ENCODE measurements at places on chromosomes 4 and X.

DNA sequence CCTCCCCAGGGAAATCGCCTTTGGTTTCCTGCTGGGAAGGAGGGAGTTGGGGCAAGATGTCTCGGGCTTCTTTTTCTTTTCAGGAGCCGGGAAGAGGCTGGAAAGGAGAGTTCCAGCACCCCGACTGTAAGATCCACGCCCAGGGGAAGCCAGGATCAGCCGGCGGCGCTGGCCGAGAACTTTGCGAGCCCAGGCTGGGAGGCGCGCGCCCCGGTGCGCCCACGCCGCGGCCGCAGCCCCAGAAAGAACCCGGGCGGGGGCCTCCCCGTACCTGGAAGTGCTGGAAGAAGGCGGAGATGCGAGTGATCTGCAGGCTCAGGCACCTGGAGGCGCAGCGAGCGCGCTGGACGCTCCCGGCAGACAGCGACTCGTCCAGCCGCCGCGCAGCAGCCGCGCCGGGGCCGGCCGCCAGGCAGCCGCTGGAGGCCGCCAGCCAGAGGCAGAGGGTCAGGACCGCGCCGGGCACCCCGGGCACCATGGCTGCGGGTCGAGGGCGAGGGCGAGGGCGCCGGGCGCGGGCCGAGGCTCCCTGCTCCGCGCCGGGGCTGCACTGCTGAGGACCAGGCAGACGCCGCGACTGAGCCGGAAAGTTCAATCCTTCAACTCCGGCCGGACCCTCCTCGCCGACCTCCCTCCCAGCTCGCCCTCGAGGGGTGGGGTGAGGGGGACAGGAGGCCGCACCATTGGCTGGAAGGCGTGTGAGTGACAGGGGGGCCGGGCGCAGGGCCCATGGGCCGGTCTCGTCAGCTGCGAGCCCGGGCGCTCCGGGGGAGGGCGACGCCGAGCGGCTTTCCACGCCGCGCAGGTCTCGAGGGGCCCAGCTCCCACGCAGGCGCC lies at the start of gene ANOS1:
Gene ANOS1, minus strand, starts transcription at position 579 of the 837 bp plus-strand sequence. Its CDS starts 101 bp downstream, at position 478.
- peak; percentile 63 for DNase-seq

DNA sequence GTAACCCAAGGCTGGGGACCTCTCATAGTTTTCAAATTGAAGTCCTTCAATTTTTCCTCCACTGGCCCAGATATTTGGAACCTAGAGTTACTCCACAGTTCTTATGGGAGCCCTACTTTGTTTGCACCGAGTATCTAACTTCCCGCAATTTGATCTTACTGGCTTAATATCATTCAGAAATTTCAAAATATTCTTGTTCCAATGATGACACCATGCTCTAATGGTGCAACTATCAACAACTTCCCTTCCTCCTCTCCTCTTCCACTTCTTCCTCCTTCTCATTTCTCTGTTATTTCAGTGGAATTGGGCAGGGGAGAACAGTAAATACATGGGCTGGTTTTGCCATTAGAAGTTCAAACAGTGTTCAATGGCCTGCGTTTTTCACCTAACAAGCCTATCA lies 20.2 kb downstream of the PDCL2 start:
- no peak for DNase-seq

DNA sequence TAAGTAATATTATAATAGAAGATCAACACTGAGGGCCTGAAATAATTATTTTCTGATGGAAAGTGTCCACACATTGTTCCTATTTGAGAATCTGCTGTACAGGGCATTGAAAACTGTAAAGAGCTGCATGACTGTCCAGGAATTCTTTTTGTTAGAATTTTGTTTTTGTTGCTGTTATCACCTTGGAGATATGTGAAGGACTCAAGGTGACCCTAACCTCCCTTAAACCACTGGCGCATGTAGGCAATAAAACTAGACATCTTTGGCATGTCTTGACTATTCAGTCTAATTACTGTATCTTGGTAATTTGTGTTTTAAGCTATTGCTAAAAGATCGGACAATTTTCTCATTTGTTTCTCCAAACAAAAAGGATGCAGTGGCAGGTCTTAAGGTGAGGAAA lies 55.5 kb upstream of the SMIM10 start:
- no peak for DNase-seq

- no peak for DNase-seq
Measured at GRCh38 chrX:65601126-65601525, 66.3 kb upstream of the MSN start.

- peak; percentile 77 for DNase-seq
Measured at GRCh38 chr4:169810325-169811323, 52.9 kb upstream of the HPF1 start.

GRCh38 chr4:171342646-171343045 lies 470.6 kb upstream of the GALNTL6 start:
- DNase-seq = peak; percentile 1

- DNase-seq = no peak
Measured at GRCh38 chr4:8596891-8597290, 4.3 kb downstream of the CPZ start.

DNA sequence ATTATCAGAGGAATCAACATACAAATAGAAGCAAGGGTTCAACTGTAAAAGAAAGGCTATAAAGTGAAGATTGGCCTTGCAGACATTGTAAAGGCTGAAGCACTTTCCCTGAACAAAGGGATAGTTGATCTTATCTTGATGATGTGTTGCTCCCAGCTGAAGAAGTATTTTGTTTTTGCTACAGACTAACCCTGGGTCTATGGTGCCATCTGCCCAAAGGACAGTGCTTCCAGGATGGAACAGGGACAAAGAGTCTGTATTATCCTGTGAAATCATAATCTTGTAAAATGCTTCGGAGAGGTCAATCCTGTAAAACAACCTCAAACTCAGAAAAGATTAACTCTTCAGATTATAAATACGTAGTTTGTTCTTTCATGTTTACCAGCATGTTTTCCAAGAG lies 251.7 kb upstream of the ANKRD50 start:
- peak; percentile 16 for DNase-seq

DNA sequence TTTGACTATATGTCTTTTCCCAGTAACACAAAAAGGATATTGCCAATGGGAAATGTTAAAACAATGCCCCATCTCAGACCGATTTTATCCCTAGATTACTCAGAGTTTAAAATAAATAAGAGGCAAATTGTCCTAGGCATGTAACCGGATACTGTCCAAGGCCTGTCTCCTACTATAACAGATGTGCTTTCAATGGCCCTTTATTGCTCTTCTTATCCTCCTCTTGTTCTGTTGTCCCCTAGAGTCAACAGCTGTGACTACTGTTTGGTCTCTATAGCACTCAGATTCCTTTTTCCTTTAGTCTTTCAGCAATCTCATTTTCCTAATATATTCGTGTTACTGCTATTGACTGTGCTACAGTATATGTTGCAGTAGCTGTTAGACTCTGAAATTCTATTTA lies 66.8 kb upstream of the PLS3 start:
- DNase-seq = peak; percentile 11

DNA sequence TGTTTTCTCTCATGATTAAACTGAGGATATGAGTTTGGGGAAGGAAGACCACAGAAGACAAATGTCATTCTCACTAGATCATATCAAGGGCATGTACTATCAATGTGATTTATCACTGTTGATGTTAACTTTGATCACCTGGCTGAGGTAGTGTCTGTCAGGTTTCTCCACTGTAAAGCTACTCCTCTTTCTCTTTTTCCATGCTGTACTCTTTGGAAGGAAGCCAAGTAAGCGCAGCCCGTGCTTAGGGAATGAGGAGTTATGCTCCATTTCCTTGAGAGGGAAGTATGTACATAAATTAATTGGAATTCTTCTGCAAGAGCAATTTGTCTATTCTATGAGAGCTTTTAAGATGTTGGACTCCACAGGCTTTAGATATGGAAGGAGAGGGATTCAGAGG lies 4.0 kb upstream of the KANTR start:
- no peak for DNase-seq
